ENCODE measurements at places on chromosomes 2 and 18. TPM values are rescaled to one million over a fixed set of nuclear protein-coding genes. Genes with fewer than 3 reads are reported as not detected.

- H3K27ac ChIP-seq = no peak overlapping the region
- H3K4me1 ChIP-seq = no peaks in the 10 kb centered on the region
- H3K36me3 ChIP-seq = no peaks in the 10 kb centered on the region
- no peak overlapping the region for H3K4me3 ChIP-seq
Observed at GRCh38 chr18:34783501-34783900, 73.4 kb downstream of the DTNA start.

- no peaks in the 10 kb centered on the region for H3K27me3 ChIP-seq
- no peak for DNase-seq
- H3K4me3 ChIP-seq = no peak overlapping the region
- no peaks in the 10 kb centered on the region for H3K36me3 ChIP-seq
- H3K27ac ChIP-seq = no peak overlapping the region
- no peaks in the 10 kb centered on the region for H3K4me1 ChIP-seq
Observed at GRCh38 chr18:73617981-73618380, 529.7 kb downstream of the FBXO15 start.

- no peak overlapping the region for H3K4me3 ChIP-seq
- DNase-seq = no peak
- H3K4me1 ChIP-seq = peaks cover 26% of the 10 kb centered on the region
- H3K36me3 ChIP-seq = no peaks in the 10 kb centered on the region
- H3K27me3 ChIP-seq = no peaks in the 10 kb centered on the region
- H3K27ac ChIP-seq = peak overlapping the region; percentile 52
Observed at GRCh38 chr2:9983401-9984216, 32.1 kb downstream of the GRHL1 start.

DNA sequence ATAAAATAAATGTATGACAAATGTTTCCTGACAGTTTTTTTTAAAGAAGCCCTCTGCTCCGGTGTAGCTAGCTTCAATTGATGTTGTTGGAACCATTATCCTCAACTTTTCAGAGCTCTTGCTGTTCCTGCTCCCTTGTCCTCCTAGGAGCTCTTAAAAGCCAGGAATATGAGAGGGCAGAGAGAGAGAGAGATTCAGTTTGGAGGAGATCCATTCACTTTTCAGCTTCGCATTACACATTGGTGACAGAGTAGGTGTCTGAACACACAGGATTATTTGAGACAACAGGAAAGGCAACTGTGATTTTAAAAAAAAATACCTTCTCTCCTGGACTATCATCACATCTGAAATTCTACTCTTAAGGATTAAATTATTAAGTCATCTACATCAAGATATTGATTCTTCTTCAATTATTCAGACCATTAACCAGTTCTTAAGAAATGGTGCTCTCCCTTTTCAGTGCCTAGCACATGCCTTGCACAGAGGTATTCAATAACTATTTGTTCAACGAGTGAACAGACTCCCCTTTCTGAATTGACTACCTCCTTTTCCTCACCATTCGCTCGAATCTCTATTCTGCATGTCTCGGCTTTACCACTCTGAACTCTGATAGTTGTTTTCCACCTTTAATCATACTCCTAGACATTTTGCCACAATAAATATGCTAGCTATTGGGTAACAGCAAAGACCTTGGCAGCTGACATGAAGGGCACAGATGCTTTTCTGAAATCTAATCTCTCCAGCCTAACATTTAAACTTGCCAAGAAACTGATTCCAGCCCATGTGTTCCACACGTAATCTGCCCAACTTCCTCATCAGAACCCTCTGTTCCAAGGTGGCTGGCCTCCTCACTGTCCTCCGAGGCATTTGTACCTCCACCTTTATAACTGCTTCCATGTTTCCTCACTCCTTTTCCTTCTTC lies 28.6 kb upstream of the SLC35F5 start:
- no peaks in the 10 kb centered on the region for H3K36me3 ChIP-seq
- no peaks in the 10 kb centered on the region for H3K27me3 ChIP-seq
- no peak for DNase-seq
- H3K27ac ChIP-seq = peak overlapping the region; percentile 57
- no peak overlapping the region for H3K4me3 ChIP-seq
- no peaks in the 10 kb centered on the region for H3K4me1 ChIP-seq

GRCh38 chr2:101234169-101234938 lies 18.3 kb upstream of the CNOT11 start:
- no peak overlapping the region for H3K4me3 ChIP-seq
- DNase-seq = no peak
- H3K4me1 ChIP-seq = no peaks in the 10 kb centered on the region

DNA sequence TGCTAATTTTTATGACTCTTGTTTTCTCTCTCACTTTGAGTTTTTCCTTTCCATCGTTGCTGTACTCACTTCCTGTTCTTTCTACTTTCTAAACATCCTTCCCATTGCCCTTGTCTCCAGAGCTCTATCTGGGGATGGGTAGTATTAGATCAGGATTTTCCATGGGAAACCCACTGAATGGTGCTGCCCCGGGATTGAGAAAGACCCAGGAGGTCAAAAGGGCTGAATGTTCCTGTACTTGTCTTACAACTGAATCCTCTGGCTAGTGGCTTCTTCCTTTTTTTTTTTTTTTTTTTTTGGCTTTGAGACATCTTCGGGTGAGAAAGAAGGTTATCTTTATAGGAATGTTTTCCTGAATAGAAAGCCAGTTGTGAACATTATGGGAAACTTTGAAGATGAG lies 364.8 kb upstream of the SLC14A2 start:
- no peak overlapping the region for H3K4me3 ChIP-seq
- DNase-seq = no peak
- peak overlapping the region; percentile 89 for H3K27ac ChIP-seq
- H3K36me3 ChIP-seq = no peaks in the 10 kb centered on the region

GRCh38 chr18:6281874-6282273 lies 132.8 kb downstream of the L3MBTL4 start:
- no peak for DNase-seq
- H3K4me3 ChIP-seq = no peak overlapping the region
- peak overlapping the region; percentile 26 for H3K27ac ChIP-seq
- H3K4me1 ChIP-seq = peaks cover 16% of the 10 kb centered on the region
- H3K27me3 ChIP-seq = no peaks in the 10 kb centered on the region

DNA sequence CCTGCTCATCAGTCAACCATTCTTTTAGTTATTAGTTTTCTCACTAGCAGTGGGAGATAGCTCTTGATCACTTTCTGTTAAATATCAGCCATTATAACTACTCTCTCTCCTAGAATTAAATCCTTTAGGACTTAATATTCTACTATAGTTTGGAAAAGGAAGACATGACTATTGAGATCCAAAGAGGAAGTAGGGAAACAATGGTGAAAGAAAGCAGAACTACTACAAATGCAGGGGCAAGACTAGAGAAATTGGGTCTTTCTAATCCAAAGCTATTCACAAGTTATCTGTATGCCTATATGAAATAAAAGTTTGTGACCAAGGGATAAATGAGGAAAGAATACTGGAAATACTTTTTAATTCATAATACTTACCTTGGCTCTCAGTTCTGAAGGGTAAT lies 65.1 kb downstream of the SRBD1 start:
- no peak overlapping the region for H3K27ac ChIP-seq
- H3K36me3 ChIP-seq = peaks cover 29% of the 10 kb centered on the region
- H3K4me1 ChIP-seq = no peaks in the 10 kb centered on the region
- no peaks in the 10 kb centered on the region for H3K27me3 ChIP-seq
- no peak overlapping the region for H3K4me3 ChIP-seq
- DNase-seq = no peak

- no peak for DNase-seq
- peak overlapping the region; percentile 79 for H3K27ac ChIP-seq
- H3K4me1 ChIP-seq = peaks cover 99% of the 10 kb centered on the region
- H3K4me3 ChIP-seq = no peak overlapping the region
- no peaks in the 10 kb centered on the region for H3K27me3 ChIP-seq
Observed at GRCh38 chr2:159089543-159089942, 121.1 kb downstream of the TANC1 start.

DNA sequence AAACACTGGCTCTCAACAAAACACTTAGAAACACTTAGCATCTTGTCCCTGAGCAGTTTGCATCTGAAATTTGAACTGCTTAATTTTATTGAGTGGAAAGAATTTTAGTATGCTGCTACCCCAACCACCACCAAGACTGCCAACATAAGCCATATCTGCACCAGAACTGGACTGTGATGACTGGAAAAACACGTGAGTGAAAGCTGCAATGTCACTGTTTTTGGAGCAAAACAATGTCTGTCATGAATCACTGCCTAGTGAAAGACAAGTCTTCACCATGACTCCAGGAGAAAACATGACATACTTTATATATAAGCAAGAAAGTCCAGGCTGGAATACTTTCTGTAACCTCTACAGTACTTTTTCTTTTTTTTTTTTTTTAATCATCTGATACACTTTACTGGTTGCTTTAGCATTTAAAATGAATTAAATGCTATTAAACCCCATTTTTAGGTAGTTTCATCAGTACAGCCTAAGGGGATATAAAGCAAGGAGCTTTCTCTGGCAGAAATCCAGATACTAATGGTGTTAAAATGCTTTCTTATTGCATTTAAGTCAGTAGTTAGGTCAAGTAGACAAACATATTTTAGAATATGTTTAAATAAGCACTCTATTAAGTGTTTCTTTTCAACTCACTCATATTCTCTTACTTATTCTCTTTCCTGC lies 2129.4 kb upstream of the PIK3C3 start:
- DNase-seq = no peak
- no peaks in the 10 kb centered on the region for H3K4me1 ChIP-seq
- no peaks in the 10 kb centered on the region for H3K36me3 ChIP-seq
- H3K4me3 ChIP-seq = no peak overlapping the region
- no peak overlapping the region for H3K27ac ChIP-seq
- no peaks in the 10 kb centered on the region for H3K27me3 ChIP-seq

GRCh38 chr2:63792530-63792929 lies 49.2 kb upstream of the UGP2 start:
- no peak for DNase-seq
- no peaks in the 10 kb centered on the region for H3K27me3 ChIP-seq
- H3K36me3 ChIP-seq = no peaks in the 10 kb centered on the region
- no peak overlapping the region for H3K27ac ChIP-seq
- H3K4me1 ChIP-seq = no peaks in the 10 kb centered on the region

- no peak for DNase-seq
- H3K4me3 ChIP-seq = peak overlapping the region; percentile 16
- no peaks in the 10 kb centered on the region for H3K27me3 ChIP-seq
Observed at GRCh38 chr18:79465392-79465991, 69.8 kb downstream of the NFATC1 start.

DNA sequence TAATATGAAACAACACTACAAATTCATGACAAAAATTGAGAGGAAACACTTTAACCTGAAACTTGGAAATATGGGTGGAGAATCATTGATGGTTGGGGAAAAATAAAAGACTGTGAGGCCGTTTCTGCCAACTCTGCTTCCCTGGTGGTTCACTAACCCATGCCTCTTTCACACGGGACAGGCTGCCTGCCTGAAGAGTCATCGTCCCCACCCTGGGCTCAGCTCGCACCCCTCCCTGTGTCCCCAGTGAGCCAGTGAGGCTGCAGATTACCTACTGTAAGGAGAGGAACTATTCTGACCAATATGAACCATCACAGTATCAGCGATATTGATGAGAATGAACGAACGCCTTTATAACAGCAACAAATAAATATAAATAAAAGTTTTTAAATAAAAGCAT lies 357.8 kb upstream of the CDH20 start:
- H3K27ac ChIP-seq = no peak overlapping the region
- no peaks in the 10 kb centered on the region for H3K36me3 ChIP-seq
- no peak for DNase-seq
- no peaks in the 10 kb centered on the region for H3K27me3 ChIP-seq

GRCh38 chr2:189238903-189239302 lies 59.3 kb upstream of the COL5A2 start:
- H3K4me3 ChIP-seq = no peak overlapping the region
- DNase-seq = no peak
- no peaks in the 10 kb centered on the region for H3K27me3 ChIP-seq
- H3K27ac ChIP-seq = no peak overlapping the region

DNA sequence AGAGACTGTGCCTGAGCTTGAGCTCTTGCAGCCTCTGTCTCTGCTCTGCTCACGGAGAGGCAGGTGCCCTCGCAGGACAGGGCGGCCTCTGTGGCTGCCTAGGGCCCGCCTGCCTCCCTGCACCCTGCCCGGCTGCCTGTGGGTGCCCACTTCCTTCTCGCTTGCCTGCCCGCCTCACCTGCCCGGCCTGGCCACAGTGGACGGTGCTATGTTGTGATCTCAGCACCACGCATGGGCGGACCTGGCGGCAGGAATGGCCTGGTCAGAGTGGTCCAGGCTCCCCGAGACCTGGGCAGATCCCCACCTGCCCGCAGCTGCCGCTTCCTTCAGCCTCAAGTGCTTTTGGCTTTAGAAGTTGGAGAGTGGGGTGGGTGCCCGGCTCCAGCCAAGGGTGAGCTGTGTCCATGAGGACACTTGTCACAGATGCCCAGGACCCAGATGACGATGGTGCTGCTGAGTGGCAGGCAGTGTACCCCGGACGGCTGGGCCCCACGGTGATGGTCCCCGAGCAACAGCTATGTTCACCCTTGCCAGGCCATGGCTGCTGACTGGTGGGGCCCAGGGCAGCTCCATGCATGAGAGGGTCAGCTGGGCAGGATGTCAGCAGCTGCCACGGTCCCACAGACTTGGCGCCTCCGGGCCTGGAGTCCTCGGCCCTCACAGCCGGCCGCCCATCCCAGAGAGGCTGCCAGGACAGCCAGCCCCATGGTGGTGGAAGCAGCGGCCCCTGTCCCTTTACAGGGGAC lies 25.3 kb downstream of the RTP5 start:
- H3K36me3 ChIP-seq = no peaks in the 10 kb centered on the region
- no peak overlapping the region for H3K27ac ChIP-seq
- no peak overlapping the region for H3K4me3 ChIP-seq
- no peaks in the 10 kb centered on the region for H3K4me1 ChIP-seq

GRCh38 chr2:20970068-20970467 lies 73.8 kb downstream of the APOB start:
- no peaks in the 10 kb centered on the region for H3K27me3 ChIP-seq
- no peaks in the 10 kb centered on the region for H3K4me1 ChIP-seq
- no peak for DNase-seq
- no peaks in the 10 kb centered on the region for H3K36me3 ChIP-seq
- H3K4me3 ChIP-seq = no peak overlapping the region

DNA sequence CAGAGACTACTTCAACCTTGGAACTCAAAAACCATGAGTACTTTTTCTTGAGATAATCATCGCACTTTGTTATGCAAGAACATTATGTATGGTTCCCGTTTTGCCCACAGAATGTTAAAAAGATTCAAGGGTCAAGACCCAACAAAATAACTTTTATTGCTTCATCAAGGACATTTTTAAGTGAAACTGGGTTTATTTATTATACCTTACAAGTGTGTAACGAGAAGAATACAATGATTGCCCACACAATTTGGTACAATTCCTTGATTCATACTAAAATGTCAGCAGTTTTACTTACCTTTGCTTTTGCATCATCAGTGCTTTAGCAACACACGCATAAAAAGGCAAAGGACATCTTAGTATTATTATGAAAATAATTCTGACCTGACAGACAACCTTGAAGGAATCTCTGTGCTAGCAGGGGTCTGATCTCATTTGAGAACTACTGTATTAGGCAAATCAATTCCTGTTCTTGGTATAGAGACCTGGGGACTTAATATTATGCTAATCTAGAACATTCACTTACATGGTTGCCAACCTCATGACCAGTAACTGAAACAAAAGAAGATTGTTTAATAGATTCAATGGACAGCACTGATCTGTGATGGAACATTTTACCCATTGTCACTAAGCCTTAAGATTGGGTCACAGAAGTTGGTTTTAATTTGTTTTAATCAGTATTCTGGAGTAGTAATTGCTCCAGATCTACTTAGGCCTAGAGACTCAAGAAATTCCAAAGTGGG lies 16.2 kb downstream of the CCDC88A start:
- DNase-seq = no peak
- no peak overlapping the region for H3K4me3 ChIP-seq
- no peak overlapping the region for H3K27ac ChIP-seq
- H3K4me1 ChIP-seq = no peaks in the 10 kb centered on the region
- no peaks in the 10 kb centered on the region for H3K27me3 ChIP-seq
- H3K36me3 ChIP-seq = no peaks in the 10 kb centered on the region

Gene NEURL3
- total RNA-seq = not detected

Gene GPR45
- total RNA-seq = not detected

Gene DSG1
- total RNA-seq = 4.7 TPM

Gene HJURP
- total RNA-seq = 0.37 TPM

Gene MC4R
- not detected for total RNA-seq

Gene C1GALT1C1L
- total RNA-seq = 0.98 TPM

Gene KYNU
- 0.52 TPM for total RNA-seq

All from right atrium auricular region (tissue), 2 donors.